ENCODE measurements at places on chromosomes 7 and 10. TPM values are rescaled to one million over a fixed set of nuclear protein-coding genes. Genes with fewer than 3 reads are reported as not detected.

Gene PNLIPRP1
- not detected for total RNA-seq

DNA sequence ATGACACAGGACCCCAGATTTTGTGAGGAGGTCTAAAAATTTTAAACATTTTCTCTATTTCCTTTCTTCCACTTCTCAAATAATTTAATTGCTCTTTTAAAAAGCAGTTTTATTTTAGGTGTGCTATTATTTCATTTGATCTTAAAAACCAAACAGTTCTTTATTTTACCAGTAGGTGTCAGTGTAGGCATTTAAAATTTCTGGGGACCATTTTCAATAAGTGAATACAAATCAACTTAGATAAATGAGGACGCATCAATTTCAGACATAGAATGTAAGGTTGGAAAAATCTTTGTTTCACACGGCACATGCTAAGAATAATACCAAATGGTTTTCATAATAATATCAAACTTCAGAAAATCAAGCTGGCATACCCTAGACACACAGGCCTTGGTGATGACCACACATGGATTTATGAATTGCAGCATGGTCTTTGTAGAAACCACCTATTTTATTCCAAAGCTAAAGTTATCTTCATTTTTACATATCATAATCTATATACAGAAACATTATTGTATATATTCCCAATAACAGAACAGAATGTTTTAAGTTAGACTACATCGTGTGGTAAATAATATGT, 127.6 kb upstream of the SLC26A5 start:
- no peaks in the 10 kb centered on the region for H3K27me3 ChIP-seq
- H3K27ac ChIP-seq, result no peak overlapping the region
- peaks cover 5% of the 10 kb centered on the region for H3K4me1 ChIP-seq
- H3K4me3 ChIP-seq, result no peak overlapping the region
- H3K36me3 ChIP-seq, result no peaks in the 10 kb centered on the region

- DNase-seq, result no peak
- no peaks in the 10 kb centered on the region for H3K36me3 ChIP-seq
- no peaks in the 10 kb centered on the region for H3K27me3 ChIP-seq
- H3K27ac ChIP-seq, result no peak overlapping the region
- peaks cover 24% of the 10 kb centered on the region for H3K4me1 ChIP-seq
Measured at GRCh38 chr7:73341877-73342276, 13.9 kb downstream of the FKBP6 start.

DNA sequence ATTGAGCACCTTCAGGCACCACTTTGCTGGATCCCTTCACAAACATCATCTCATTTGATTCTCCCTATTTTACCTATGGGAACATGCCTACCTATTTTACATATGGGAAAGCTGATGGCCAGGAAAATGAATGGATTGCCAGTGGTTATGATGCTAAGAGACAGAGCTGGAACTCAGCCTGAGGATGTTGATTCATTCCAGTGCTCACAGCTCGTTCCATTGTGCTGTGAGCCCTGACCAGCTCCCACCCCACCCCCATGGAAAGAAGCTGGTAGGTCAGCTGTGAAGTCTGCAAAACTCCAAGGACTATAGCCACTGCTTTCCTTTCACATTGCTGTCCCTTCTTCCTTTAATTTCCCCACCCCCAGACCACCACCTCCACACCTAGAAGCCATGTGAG, 9.6 kb downstream of the UBTD1 start:
- no peak overlapping the region for H3K4me3 ChIP-seq
- H3K27ac ChIP-seq, result no peak overlapping the region
- no peaks in the 10 kb centered on the region for H3K36me3 ChIP-seq
- H3K27me3 ChIP-seq, result peaks cover 2% of the 10 kb centered on the region

- H3K4me3 ChIP-seq, result peak within 1 kb of the TSS; percentile 96
- peaks cover 3% of the 10 kb centered on the region for H3K36me3 ChIP-seq
- H3K27me3 ChIP-seq, result no peaks in the 10 kb centered on the region
- H3K27ac ChIP-seq, result peak within 1 kb of the TSS; percentile 65
- H3K4me1 ChIP-seq, result peaks cover 6% of the 10 kb centered on the region
Measured at GRCh38 chr10:84139126-84140035, at the start of gene GHITM. Gene GHITM, plus strand, starts transcription at chr10:84139509. Its CDS starts 1,992 bp downstream, at chr10:84141501.

DNA sequence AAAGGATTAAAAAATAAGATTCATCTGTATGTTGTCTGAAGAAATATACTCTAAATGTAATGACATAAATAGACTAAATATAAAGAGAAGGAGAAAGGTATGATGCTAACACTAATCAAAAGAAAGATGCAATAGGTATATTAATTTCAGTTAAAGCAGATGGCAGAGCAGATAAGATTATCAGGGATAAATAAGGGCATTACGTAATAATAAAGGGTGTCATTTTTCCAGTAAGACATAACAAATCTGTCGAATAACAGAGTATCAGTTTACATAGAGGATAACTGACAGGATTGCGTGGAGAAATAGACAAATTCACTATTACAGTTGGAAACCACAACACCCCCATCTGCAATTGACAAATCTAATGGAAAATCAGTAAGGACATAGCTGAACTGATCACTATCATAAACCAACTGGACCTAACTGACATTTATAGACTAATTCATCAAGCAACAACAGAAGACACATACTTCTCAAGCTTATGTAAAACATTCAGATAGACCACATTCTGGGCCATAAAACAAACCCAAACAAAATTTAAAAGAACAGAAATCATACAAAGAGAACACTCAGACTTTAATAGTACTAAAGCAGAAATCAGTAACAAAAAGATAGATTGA, 384.1 kb upstream of the COBL start:
- H3K36me3 ChIP-seq, result no peaks in the 10 kb centered on the region
- H3K27me3 ChIP-seq, result no peaks in the 10 kb centered on the region
- no peaks in the 10 kb centered on the region for H3K4me1 ChIP-seq

DNA sequence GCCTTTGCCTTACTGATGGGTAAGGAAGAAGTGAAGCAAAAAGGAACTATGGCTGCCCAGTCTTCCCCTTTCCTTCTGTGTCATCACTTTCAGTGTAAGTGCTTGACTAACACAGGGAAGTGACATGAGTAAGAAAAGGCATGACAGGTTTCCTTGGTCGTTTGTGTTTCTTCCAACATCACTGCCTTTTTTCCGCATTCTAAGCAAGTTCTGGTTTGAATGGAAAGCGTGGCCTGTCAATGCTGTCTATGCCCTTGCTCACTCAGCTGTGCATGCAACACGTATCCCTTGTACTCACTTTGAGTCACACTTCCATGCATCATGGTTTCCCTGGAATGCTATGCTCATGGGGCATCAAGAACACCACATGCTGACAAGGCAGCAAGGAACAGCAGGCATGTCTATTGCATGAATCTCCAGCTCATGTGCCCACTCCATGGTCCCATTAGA, 111.8 kb downstream of the OAT start:
- H3K4me3 ChIP-seq, result no peak overlapping the region
- no peaks in the 10 kb centered on the region for H3K27me3 ChIP-seq
- H3K36me3 ChIP-seq, result no peaks in the 10 kb centered on the region
- H3K27ac ChIP-seq, result no peak overlapping the region
- H3K4me1 ChIP-seq, result peaks cover 8% of the 10 kb centered on the region
- no peak for DNase-seq

DNA sequence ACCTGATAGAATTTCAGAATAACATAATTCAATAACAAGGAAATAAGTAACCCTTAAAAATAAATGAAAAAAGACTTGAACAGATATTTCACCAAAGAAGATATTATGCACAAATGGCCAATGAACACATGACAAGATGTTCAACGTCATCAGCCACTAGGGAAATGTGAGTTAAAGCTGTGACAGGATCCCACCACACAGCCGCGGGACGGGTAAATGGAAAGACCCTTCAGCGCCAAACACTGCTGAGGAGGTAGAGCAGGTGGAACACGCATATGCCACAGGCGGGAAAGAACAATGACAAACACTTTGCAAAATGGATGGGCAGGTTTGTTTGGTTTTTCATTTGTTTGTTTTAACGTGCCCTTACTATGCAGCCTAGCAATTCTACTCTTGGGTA, 86.1 kb upstream of the RNF32 start:
- H3K27me3 ChIP-seq, result no peaks in the 10 kb centered on the region
- H3K36me3 ChIP-seq, result peaks cover 2% of the 10 kb centered on the region
- no peaks in the 10 kb centered on the region for H3K4me1 ChIP-seq
- H3K27ac ChIP-seq, result no peak overlapping the region
- H3K4me3 ChIP-seq, result no peak overlapping the region
- no peak for DNase-seq

DNA sequence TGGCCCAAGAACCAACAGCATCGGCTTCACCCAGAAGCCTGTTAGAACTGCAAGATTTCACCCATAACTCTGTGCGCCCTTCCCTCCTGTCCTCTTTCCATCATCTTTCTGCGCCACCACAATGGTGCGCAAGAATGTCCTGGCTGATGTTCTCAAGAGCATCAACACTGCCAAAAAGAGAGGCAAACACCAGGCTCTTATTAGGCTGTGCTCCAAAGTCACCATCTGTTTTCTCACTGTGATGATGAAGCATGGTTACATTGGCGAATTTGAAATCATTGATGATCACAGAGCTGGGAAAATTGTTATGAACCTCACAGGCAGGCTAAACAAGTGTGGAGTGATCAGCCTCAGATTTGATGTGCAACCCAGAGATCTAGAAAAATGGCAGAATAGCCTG, 115.2 kb upstream of the FGFR2 start:
- H3K27me3 ChIP-seq, result no peaks in the 10 kb centered on the region
- peaks cover 20% of the 10 kb centered on the region for H3K4me1 ChIP-seq
- no peak overlapping the region for H3K27ac ChIP-seq

DNA sequence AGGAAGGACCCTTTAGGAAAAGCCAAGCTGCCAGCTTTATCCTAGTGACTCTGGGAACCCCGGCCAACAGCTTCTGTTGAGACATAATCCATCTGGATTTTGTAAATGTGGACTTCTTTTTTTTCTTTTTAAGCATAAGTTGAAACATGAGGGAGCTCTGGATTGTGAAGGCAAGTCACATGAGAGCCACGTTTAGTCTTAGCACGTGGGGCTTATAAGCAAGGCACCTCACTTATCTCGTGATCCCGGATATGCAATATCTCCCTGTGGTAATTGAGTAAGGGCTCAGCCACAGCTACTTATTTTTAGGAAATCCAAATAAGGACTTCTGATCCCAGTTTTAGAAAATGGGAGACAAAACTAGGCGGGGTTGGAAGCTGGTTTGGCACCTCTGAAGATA, 111.2 kb upstream of the PTN start:
- no peaks in the 10 kb centered on the region for H3K4me1 ChIP-seq
- H3K36me3 ChIP-seq, result no peaks in the 10 kb centered on the region
- H3K27me3 ChIP-seq, result no peaks in the 10 kb centered on the region

DNA sequence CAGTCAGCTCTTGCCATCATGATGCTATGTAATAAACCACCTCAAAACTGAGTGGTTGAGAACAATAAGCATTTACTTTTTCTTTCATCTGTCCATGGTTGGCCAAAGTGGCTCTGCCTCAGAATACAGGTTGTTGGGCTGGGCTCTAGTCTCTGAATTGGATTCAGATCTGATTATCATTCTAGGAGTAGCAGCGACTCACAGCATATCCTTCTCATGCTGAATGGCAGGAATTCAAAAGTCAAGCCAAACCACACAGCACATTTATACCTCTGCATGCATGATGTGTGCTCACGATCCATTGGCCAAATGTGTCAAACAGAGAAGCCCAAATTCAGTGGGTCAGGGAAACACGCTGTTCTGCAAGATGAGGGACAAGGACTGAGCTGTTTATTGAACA, 13.6 kb upstream of the GALNT11 start:
- DNase-seq, result no peak
- no peak overlapping the region for H3K27ac ChIP-seq
- H3K4me1 ChIP-seq, result no peaks in the 10 kb centered on the region

- DNase-seq, result no peak
- H3K36me3 ChIP-seq, result no peaks in the 10 kb centered on the region
- no peak overlapping the region for H3K4me3 ChIP-seq
Measured at GRCh38 chr10:116134322-116134721, 138.7 kb downstream of the GFRA1 start.
